Anterior cingulate cortex (tissue), 58 donors: ENCODE measurements at places on chromosomes 5 and 9.
A peak's percentile ranks its signal among the peaks of the same experiment; 100 is the strongest.

DNA sequence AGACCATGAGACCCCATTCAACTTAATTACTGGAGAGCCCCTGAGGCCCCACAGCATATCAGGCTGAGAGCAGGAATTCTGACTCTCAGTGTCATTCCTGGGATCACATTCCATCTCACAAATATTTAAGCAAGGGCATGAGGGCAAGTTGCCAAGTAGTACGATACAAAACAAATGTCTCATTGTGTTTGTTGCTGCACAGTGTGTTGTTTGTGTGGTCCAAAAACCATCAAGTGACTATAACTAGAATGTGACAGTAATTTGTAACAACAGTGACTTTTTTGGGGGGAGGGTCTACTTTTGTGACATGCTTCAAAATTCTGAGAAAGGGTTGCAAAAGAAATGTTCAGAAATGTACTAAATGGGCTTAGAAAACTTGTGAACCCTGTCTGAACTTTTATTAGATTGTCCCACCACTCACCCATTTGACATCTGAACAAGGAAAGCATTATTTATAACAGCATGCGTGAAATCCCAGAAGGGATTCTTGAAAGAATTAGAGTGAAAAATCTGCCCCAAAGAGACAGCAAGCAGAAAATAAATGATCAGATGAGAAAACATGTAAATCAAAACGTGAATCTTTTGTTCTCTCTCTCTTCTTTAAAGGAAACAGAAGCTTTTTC lies 347.0 kb downstream of the NTRK2 start:
- DNase-seq, result no peak

- DNase-seq, result no peak
Measured at GRCh38 chr5:14569948-14570691, 11.5 kb upstream of the OTULINL start.

DNA sequence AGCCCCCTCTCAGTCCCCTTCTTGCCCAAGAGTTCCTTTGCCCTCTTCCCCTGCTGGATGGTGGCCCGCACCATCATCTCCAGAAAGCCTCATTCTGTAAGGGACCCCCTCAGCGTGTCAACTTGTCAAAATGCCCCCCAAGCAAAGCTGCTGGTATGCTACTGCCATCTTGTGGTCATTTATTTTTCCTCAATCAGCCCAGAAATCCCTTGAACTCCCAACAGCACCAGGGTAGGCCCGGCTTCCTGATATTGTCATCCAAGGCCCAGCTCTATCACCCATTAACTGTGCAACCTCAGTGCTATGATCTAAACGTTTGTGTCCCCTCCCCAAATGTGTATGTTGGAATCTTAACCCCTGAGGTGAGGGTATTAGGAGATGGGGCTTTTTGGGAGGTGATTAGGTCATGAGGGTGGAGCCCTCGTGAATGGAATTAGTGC lies 53.2 kb upstream of the FBXW11 start:
- DNase-seq, result no peak

GRCh38 chr5:141420855-141421488 lies at the start of gene PCDHGA11:
Gene PCDHGA11 (plus strand): TSS chr5:141421051. CDS start chr5:141421228, 177 bp downstream.
- DNase-seq, result no peak

GRCh38 chr5:148469501-148469935 lies 85.8 kb downstream of the FBXO38 start:
- peak; percentile 56 for DNase-seq
